IMR-90 (cell line): ENCODE measurements at places on chromosomes 2 and 18.

- DNase-seq, result peak; percentile 57
Observed at GRCh38 chr2:37742286-37742685, 70.8 kb upstream of the CDC42EP3 start.

DNA sequence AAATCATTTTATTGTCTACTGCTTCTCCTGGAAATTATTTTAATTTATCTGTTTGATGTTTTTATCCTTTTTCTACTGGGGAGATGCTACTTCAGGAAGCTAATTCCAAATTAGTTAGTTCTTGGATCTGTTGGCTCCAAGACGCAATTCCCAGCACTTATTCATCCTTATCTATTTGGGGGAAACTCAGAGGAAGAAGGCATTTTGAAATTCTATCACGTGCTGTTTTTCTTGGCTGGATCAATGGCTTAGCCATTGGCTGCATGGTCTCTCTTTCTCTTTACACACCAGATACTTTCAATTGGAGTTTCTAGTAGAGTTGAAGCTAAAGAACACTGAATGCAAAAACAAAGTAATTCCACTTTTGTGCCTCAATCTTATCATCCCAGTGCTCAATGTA, 98.3 kb downstream of the RAPGEF4 start:
- DNase-seq, result peak; percentile 64

- no peak for DNase-seq
Observed at GRCh38 chr18:48390641-48391040, 18.5 kb downstream of the ZBTB7C start.

DNA sequence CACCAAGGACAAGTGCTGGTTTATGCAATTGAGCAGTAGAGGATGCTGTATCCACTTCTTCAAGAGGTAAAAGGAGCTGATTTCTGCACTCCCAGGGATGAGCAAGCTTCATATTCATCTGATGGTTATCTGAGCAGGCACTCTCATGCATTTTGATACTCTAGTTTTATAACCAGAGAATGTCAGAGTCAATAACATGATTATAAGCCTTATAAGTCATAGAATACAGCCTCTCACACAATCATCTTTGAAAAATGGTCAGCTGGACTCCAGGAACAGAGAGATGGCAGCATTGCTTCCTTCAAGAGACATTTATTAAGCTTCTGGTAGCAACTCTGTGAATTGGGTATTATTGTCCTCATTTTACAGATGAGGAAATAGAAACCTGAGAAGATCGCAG, 167.1 kb downstream of the SLC8A1 start:
- DNase-seq, result peak; percentile 22

DNA sequence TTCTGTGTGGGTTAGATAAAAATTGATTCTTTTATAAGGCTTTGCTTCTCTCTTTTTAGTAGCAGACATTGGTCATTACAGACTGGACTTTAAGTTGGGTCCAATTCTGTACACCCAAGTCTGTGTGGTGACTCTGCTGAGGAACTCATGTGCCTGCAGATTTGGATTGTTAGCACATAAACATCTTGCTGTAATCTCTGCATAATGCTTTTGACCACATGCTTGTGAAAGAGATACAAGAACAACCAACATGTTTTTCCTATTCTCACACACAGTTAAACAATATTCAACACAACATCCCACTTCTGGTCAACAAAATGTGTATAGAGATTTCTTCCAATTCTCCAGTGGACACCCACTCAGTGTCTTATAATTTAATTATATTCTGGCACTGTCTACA, 270.1 kb downstream of the RDH14 start:
- peak; percentile 27 for DNase-seq

- peak; percentile 45 for DNase-seq
Observed at GRCh38 chr2:12107939-12108338, 361.5 kb downstream of the LPIN1 start.

- peak; percentile 60 for DNase-seq
Observed at GRCh38 chr2:31170071-31170698, 31.9 kb upstream of the GALNT14 start.
